ENCODE measurements at places on chromosomes 1 and 21. TPM values are rescaled to one million over a fixed set of nuclear protein-coding genes. Genes with fewer than 3 reads are reported as not detected.

The ZBTB8A gene
- 10.4 TPM for total RNA-seq

The GNAT2 gene
- total RNA-seq: not detected

The CRYAA gene
- not detected for total RNA-seq

The ERRFI1 gene
- total RNA-seq: 46.1 TPM

The VANGL2 gene
- 62.5 TPM for total RNA-seq

The TMEM269 gene
- 0.35 TPM for total RNA-seq

The CRNN gene
- total RNA-seq: not detected

The HPCAL4 gene
- 0.46 TPM for total RNA-seq

The LRRC71 gene
- total RNA-seq: not detected

The FOXD2 gene
- not detected for total RNA-seq

The CDA gene
- total RNA-seq: 3.3 TPM

- DNase-seq: no peak
These were observed 320.9 kb upstream of the C1orf87 start for GRCh38 chr1:60394436-60394835.

GRCh38 chr1:211490038-211490678 is 1.8 kb downstream of the RD3 start:
- no peak for DNase-seq

DNA sequence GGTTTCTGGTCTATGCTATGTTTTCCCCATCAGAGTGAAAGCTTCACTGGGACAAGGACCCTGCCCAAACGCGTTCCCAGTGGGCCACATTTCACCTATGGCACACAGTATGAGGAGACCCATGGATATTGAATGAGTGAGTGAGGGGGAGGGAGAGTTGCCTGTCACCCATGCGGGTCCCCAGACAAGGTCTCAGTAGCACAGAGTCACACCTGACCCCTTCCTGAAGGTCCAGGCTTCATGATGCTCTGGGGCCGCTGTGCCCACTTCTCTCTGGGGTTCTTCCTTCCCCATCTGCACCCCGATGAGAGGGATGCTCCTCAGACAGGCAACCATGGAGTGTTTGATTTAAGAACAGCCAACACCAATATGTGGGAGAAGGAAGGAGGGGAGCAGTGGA is 72.3 kb upstream of the CSF3R start:
- DNase-seq: no peak

DNA sequence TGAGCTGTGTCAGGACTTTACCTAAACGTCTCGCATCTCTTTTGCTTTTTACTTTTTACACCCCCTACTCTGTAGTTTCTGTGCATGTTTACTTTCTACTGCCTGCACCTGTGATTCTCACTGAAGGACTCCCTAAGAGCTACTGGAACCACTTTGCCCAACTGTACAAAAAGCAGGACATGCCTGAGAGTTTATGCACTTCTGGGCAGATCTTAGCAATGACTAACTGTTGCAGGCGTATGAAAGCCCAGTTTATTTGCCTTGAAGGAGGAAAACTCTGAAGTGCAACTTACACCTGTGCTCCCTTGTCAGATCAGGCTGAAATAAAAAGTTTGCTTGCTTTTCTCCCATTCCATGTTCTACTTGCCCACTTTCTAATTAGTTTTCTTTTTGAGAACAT is 467.0 kb upstream of the USP24 start:
- no peak for DNase-seq

GRCh38 chr1:162407539-162407938 is 4.4 kb downstream of the SH2D1B start:
- no peak for DNase-seq

DNA sequence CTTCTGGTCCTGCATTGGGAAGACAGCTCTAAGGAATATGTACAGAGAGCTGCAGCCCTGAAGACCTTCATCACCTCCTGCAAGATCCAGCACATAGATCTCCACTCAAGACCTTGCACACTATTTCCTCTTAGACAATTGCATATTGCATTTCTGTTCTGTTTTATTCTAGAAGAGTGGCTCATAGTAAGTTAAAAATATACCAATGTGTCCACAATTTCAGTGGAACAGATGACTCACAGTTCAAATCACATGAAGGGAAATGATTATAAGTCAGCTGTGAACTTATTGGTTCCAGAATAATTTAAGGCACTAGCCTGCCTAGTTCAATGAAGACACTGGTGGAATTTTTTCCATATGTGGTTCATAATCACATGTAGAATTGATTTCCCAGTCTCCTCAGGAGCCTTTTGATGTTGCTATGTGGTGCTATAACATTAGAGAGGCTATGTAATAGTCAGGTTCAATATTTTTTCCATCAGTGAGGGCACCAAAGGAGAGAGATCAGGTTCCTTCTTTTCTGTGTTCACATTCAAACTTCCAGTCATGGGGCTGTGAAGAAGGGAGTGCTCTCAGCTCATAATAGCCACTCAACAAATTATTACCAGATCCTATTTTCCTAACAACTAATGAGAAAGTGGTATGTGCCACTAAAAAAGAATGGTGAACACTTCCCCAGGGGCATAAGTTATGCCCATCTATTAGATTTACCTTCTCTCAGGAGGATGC is 9.8 kb upstream of the AK5 start:
- DNase-seq: no peak

DNA sequence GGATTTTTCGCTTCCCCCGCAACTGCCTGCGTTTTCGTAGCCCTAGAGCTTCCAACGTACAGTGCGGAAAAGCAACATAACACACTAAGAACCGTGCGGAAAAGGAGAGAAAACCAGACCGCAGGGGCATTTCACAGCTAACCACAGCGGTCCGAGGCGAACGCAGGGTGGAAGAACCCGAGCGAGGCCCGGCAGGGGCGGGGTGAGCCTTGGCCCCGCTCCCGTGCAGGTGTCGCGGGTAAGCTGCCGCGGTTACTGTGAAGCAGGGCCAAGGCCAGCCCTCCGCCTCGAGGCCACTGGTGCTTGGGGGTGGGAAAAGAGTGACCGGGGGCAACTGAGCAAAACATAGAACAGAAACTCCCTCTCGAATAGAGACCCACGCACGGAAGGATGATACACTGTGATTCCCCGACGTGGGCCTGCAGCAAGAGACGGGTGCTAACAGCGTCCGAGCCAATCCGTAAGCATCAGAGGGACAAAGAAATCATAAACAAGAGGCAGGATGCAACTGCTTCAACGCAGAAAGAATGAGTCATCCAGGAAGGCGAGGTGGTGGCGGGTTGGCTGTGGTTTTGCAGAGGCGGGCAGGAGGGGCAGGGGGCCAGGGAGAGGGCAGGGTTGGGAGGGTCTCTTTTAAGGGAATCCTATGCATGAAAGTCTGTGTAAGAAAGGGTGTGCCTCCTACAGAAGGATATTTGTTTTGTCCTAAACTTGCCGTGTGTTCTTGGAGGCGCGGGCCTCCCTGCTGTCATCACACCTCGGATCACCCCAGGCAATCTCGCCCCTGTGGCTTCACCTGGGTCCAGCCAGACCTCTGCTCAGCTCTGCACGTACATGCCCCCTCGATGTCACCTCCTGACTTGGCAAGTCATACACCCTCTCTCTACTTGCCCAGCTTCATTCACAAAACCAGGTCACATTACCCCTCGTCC is 7.3 kb downstream of the GNG4 start:
- no peak for DNase-seq

DNA sequence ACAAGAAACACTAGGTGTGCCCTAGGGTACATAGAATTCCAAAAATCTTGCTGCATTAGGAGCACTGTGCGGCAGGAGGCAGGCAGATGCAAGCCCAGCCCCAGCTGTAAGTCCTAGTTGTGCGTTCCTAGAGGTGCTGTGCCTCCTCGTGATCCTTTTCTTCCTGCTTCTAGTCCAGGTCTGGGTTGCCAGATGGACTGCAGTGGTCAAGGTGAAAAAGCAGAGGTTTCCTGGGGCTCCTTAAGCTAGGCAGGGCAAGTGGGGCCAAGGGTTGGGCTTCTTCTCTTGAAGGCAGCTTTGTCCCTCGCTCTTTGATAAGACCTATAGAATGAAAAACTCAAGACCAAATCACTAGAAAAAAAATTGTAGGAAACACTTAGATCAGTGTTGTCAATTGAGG is 21.6 kb upstream of the SLC45A3 start:
- DNase-seq: no peak

GRCh38 chr1:224300346-224300745 is 29.6 kb downstream of the NVL start:
- no peak for DNase-seq

DNA sequence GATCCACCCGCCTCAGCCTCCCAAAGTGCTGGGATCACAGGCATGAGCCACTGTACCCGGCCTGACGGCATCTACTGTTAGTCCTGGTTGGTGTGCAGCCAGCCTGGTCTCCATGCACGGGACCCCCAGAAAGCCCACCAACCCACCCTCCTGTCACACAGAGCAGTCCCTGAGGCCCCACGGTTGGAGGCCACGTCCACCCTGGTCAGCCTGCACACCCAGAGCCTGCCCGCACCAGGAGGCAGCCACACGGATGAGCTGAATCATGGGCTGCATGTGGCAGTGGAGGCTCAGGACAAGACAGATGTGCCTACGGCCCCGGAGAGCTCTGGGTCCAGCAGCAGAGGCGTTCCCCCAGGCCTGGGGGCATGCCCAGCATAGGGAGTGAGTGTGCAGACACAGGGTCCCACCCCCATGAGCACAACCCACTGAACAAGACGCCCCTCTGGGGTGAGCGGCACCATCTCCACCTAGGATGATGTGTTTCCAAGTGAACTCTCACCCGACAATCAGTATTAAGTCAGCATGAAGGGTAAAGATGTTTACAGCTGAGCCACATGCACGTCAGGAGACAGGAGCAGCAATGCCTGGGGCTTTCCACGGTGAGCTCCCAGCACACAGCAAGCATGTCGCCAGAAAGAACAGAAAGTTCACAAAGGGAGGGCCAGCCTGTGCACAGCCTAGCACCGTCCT is 102.1 kb downstream of the WDR4 start:
- no peak for DNase-seq

GRCh38 chr1:201870397-201870796 is 18.3 kb upstream of the SHISA4 start:
- no peak for DNase-seq

DNA sequence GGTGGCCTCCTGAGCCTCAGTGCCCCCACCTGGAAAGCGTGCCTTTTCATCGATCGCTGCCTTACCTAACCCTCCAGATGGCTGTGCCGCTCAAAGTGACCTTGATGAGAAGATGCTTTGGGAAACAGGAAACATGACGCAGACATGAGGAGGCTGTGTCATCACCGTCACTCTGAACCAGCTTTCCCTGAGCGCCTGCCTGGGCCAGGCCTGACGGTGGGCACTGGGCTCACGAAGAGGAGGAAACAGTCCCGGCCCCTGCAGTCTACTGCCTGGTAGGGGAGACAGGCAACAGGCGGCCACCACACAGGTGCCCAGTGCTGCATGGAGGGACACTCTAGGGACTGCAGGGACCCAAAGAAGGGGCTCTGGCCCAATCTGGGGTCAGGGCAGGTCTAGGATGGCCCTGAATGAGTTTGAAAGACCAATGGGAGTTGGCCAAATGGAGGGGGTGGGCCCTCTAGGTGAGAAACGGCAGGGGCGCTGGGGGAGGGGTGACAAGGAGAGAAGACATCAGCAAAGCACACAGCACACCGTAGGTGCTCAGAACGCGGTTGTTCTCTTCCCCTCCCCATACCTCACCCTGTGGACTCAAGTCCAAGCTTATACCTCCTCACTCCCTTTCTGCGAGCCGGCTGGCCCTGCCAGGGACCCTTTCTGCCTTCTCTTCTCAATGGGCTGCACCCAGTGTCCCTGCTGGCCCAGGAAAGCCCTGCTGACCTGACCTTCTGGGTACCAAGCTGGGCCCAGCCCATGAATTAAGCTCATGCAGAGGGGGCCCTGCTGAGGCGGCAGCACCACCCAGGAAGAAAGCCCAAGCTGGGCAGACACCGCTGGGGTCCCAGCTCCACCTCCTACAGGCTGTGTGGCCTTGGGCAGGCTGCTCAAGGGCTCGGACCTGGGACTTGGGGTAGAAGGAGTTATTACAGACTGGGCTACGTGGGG is 44.9 kb downstream of the GLIS1 start:
- no peak for DNase-seq

- no peak for DNase-seq
These were observed 1.4 kb downstream of the DUSP10 start for GRCh38 chr1:221740369-221740992.
